ENCODE measurements at places on chromosomes 5 and 9. TPM values are rescaled to one million over a fixed set of nuclear protein-coding genes. Genes with fewer than 3 reads are reported as not detected.

GRCh38 chr9:6096821-6097220 lies 81.4 kb upstream of the RANBP6 start:
- no peaks in the 10 kb centered on the region for H3K4me1 ChIP-seq
- no peak overlapping the region for H3K27ac ChIP-seq
- no peak for DNase-seq
- H3K27me3 ChIP-seq, result no peaks in the 10 kb centered on the region

DNA sequence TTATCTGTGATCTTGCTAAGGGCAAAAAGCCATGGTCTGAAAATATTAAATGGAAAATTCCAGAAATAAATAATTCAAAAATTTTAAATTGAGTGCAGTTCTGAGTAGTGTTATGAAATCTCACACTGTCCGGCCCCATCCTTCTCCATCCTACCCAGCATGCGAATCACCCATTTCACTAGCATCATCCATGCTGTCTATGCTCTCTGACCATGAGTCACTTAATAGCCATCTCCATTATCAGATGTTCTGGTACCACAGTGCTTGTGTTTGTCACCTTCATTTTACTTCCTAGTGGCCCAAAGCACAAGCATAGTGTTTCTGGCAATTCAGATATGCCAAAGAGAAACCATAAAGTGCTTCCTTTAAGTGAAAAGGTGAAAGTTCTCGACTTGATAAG lies 63.3 kb upstream of the SMC5 start:
- H3K27me3 ChIP-seq, result no peaks in the 10 kb centered on the region
- no peaks in the 10 kb centered on the region for H3K4me1 ChIP-seq
- H3K4me3 ChIP-seq, result no peak overlapping the region
- no peaks in the 10 kb centered on the region for H3K36me3 ChIP-seq

GRCh38 chr5:161549106-161549505 lies 2.6 kb upstream of the GABRB2 start:
- peak overlapping the region; percentile 51 for H3K4me3 ChIP-seq
- DNase-seq, result no peak
- peaks cover 35% of the 10 kb centered on the region for H3K4me1 ChIP-seq
- H3K27ac ChIP-seq, result no peak overlapping the region
- H3K27me3 ChIP-seq, result peaks cover 51% of the 10 kb centered on the region
- H3K36me3 ChIP-seq, result no peaks in the 10 kb centered on the region

- no peak overlapping the region for H3K4me3 ChIP-seq
- DNase-seq, result no peak
- no peaks in the 10 kb centered on the region for H3K36me3 ChIP-seq
- no peak overlapping the region for H3K27ac ChIP-seq
- H3K4me1 ChIP-seq, result peaks cover 30% of the 10 kb centered on the region
- H3K27me3 ChIP-seq, result no peaks in the 10 kb centered on the region
These were observed 159.9 kb upstream of the RAI14 start for GRCh38 chr5:34496260-34496691.

- H3K4me1 ChIP-seq, result no peaks in the 10 kb centered on the region
- no peaks in the 10 kb centered on the region for H3K27me3 ChIP-seq
- H3K4me3 ChIP-seq, result no peak overlapping the region
- no peak for DNase-seq
These were observed 439.6 kb downstream of the CSNK1G3 start for GRCh38 chr5:123951582-123951977.

GRCh38 chr5:171309276-171310211 lies 496 bp downstream of the TLX3 start:
- no peaks in the 10 kb centered on the region for H3K36me3 ChIP-seq
- H3K27me3 ChIP-seq, result peaks cover 100% of the 10 kb centered on the region
- no peak overlapping the region for H3K27ac ChIP-seq
- peak; percentile 59 for DNase-seq
- H3K4me3 ChIP-seq, result peak overlapping the region; percentile 24

The GABRA1 gene
- total RNA-seq, result not detected

GRCh38 chr5:96958977-96959376 lies 23.1 kb downstream of the LNPEP start:
- H3K27me3 ChIP-seq, result no peaks in the 10 kb centered on the region
- no peak overlapping the region for H3K4me3 ChIP-seq
- DNase-seq, result no peak
- H3K4me1 ChIP-seq, result peaks cover 48% of the 10 kb centered on the region
- H3K27ac ChIP-seq, result no peak overlapping the region

DNA sequence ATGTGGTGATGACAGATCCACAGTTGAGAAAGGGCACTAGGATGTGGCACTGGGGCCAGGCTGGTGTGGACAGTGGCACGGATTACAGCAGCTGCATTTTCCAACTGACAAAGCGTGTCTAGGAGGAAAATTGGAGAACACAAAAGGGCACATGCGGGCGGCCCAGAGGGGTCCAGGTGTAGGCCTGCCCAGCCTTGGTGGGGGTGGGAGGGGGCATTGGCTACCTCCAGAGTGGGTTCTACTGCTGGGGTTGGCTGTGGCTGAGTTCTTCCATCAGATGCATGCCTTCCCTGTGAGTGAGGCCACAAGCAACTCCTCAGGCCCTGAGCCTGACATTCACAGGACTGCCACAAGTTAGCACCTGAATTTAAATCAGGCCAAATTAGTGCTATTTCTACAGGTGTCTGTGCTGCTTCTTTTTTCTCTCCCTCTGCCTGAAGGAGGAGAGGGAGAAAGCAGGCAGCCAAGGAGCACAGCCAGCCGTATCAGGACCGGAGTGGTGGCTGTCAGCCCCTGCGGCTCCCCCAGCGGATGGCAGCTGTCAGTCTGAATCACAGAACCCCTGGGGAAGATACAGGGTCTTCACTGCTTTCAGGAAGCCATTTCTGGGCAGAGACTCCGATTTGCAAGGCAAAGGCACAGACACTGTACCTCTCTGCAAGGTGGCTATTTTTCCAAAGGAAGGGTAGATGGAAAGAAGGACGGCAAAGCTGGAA lies 464.2 kb downstream of the SPOCK1 start:
- H3K4me3 ChIP-seq, result no peak overlapping the region
- H3K27ac ChIP-seq, result no peak overlapping the region

The MEF2C gene
- total RNA-seq, result 10.0 TPM

The GABRB2 gene
- total RNA-seq, result 1.6 TPM

GRCh38 chr9:714675-715074 lies 126.8 kb upstream of the DMRT1 start:
- DNase-seq, result no peak
- peaks cover 36% of the 10 kb centered on the region for H3K4me1 ChIP-seq
- no peak overlapping the region for H3K4me3 ChIP-seq
- no peaks in the 10 kb centered on the region for H3K27me3 ChIP-seq

- H3K36me3 ChIP-seq, result no peaks in the 10 kb centered on the region
- no peaks in the 10 kb centered on the region for H3K27me3 ChIP-seq
- H3K27ac ChIP-seq, result no peak overlapping the region
- no peak overlapping the region for H3K4me3 ChIP-seq
These were observed 4.9 kb downstream of the HSPB3 start for GRCh38 chr5:54460181-54460919.

DNA sequence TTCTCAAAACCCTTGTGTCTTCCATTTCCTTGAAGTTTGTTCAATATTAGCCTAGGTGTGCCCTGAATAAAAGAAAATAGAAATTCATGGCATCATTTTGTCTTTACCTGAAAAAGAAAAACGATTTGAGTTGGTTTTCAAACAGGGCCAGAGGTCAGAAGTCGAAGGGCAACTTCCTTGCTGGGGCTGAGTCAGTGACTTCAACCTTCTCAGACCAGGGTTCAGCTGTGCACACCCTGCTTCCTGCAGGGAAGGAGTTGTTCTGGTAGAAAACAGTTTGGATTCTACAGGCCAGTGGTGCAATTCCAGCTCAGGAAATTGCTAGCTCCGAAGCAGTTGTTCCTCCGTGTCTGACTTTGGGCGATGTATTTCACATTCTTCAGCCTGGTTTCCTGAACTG lies 132.1 kb upstream of the SLC30A5 start:
- H3K4me3 ChIP-seq, result no peak overlapping the region
- H3K36me3 ChIP-seq, result no peaks in the 10 kb centered on the region
- H3K27ac ChIP-seq, result no peak overlapping the region

GRCh38 chr5:131589510-131590348 lies 45.3 kb downstream of the RAPGEF6 start:
- no peaks in the 10 kb centered on the region for H3K27me3 ChIP-seq
- H3K4me1 ChIP-seq, result peaks cover 8% of the 10 kb centered on the region
- no peak for DNase-seq
- H3K27ac ChIP-seq, result no peak overlapping the region
- H3K36me3 ChIP-seq, result no peaks in the 10 kb centered on the region

- H3K36me3 ChIP-seq, result no peaks in the 10 kb centered on the region
- H3K4me1 ChIP-seq, result no peaks in the 10 kb centered on the region
- H3K4me3 ChIP-seq, result no peak overlapping the region
- peak; percentile 15 for DNase-seq
These were observed 45.7 kb upstream of the PITX1 start for GRCh38 chr5:135079760-135080159.

DNA sequence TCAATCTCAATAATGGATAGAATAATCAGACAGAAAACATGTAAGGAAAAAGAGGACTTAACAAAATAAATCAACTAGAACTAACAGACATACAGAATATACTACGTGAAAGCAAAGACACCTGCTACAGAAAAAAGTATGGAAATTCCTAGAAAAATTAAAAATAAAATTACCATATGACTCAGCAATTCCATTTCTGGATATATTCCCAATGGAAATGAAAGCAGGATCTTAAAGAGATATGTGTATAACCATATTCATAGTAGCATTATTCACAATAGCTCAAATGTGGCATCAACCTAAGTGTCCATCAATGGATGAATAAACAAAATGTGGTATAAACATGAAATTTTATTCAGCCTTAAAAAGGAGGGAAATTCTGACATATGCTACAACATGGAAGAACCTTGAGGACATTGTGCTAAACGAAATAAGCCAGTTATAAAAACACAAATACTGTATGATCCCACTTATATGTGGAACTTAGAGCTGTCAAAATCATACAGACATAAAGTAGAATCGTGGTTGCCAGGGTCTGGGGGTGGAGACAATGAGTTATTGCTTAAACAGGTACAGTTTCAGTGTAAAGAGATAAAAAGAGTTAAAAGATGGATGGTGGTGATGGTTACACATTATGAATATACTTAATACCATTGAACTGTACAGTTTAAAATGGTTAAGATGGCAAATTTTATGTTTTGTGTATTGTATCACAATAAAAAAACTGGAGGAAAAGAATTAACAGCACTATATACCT lies 6.9 kb downstream of the PLAA start:
- no peaks in the 10 kb centered on the region for H3K27me3 ChIP-seq
- H3K4me3 ChIP-seq, result no peak overlapping the region
- no peak for DNase-seq
- H3K27ac ChIP-seq, result no peak overlapping the region
- H3K36me3 ChIP-seq, result no peaks in the 10 kb centered on the region
- peaks cover 14% of the 10 kb centered on the region for H3K4me1 ChIP-seq

- DNase-seq, result peak; percentile 54
- H3K4me3 ChIP-seq, result no peak overlapping the region
- H3K36me3 ChIP-seq, result no peaks in the 10 kb centered on the region
- H3K4me1 ChIP-seq, result no peaks in the 10 kb centered on the region
- peaks cover 3% of the 10 kb centered on the region for H3K27me3 ChIP-seq
These were observed 11.1 kb upstream of the STC2 start for GRCh38 chr5:173339286-173339685.

DNA sequence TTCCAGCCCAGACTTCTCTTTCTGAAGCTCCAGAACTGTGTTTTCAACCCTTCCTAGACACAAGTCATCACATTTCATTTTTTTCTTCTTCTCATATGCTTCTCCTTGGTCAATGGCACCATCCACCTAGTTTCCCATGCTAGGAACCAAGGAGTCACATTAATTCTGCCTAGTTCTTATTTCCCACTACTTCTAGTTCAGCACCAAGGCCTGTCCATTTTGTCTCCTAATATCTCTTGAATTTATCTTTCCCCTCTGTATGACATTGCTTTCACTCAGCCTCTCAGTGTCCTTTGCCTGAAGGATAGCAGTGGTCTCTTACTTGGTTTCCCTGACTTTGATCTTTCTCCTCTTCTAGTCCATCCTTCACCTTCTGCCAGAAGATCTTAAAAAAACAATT lies 38.8 kb downstream of the ARHGEF28 start:
- H3K27ac ChIP-seq, result no peak overlapping the region
- no peaks in the 10 kb centered on the region for H3K36me3 ChIP-seq
- H3K4me3 ChIP-seq, result no peak overlapping the region
- no peaks in the 10 kb centered on the region for H3K27me3 ChIP-seq
- H3K4me1 ChIP-seq, result no peaks in the 10 kb centered on the region

DNA sequence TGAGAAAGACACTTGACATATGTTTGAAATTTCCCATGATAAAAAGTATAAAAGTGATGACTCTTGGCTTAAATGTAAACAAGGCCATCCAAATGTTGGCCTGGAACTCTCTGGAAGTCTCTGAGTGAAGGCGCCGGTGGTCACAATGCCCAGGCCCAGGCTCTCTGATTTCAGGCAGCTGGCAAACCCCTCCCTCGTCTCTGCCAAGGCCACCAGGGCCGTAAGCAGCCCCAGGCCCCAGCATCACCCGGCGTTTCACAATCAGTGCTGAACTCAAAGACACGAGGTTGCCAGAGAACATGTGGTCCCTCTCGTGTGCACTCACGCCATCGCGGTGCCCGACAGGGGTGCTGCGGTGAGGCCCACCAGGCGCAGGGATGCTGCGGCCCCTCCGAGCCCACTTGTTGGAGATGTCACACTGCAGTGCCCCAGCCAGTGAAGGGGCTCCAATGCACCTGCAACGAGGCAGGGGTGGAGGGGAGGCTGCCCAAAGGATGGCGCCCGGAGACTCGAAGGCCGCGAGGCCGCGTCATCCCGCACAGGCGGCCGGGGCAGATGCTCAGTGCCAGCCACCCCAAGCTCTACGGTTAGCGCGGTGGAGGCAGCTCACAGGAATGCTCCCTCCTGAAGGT lies 15.0 kb downstream of the LPCAT1 start:
- H3K4me3 ChIP-seq, result no peak overlapping the region
- DNase-seq, result peak; percentile 57
- H3K27ac ChIP-seq, result no peak overlapping the region
- H3K27me3 ChIP-seq, result no peaks in the 10 kb centered on the region
- H3K36me3 ChIP-seq, result peaks cover 19% of the 10 kb centered on the region

- H3K27me3 ChIP-seq, result no peaks in the 10 kb centered on the region
- H3K4me3 ChIP-seq, result peak overlapping the region; percentile 91
- H3K36me3 ChIP-seq, result no peaks in the 10 kb centered on the region
These were observed 7.6 kb downstream of the PTCH1 start for GRCh38 chr9:95508968-95509850.

- H3K27ac ChIP-seq, result no peak overlapping the region
- DNase-seq, result no peak
- H3K36me3 ChIP-seq, result no peaks in the 10 kb centered on the region
- H3K4me1 ChIP-seq, result peaks cover 37% of the 10 kb centered on the region
- no peaks in the 10 kb centered on the region for H3K27me3 ChIP-seq
- H3K4me3 ChIP-seq, result no peak overlapping the region
These were observed 118.9 kb downstream of the NXNL2 start for GRCh38 chr9:88653911-88654310.

- H3K4me3 ChIP-seq, result no peak overlapping the region
- no peaks in the 10 kb centered on the region for H3K36me3 ChIP-seq
- no peak for DNase-seq
- H3K4me1 ChIP-seq, result peaks cover 55% of the 10 kb centered on the region
These were observed 3.0 kb upstream of the ETF1 start for GRCh38 chr5:138545919-138546562.

- no peak overlapping the region for H3K27ac ChIP-seq
- H3K4me3 ChIP-seq, result no peak overlapping the region
- H3K27me3 ChIP-seq, result no peaks in the 10 kb centered on the region
- no peak for DNase-seq
These were observed 805.0 kb upstream of the C9orf72 start for GRCh38 chr9:28378231-28378630.

The RANBP17 gene
- 3.0 TPM for total RNA-seq

The WDR55 gene
- 17.5 TPM for total RNA-seq

Data from suprapubic skin (tissue), 4 donors.